ENCODE measurements at places on chromosomes 6 and 20.

DNA sequence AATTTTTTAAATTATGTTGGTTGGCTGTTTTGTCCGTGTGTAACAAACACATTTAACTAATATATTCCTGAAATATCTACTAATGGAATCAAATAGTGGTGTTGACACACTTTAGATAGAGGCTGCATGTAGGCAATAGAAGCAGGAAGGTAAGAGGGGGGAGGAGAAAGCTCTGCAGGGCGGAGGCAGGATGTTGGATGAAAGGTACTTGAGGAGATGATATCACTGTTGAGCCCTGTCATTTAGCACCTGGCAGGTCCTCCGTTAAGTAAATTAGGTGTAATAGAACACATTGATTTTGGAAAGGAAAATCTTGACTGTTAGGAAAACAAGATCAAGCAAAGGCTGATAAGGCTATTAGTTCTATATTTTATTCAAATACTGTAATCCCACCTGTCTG, 618.7 kb downstream of the PKHD1 start:
- H3K27ac ChIP-seq, result no peak overlapping the region
- peaks cover 4% of the 10 kb centered on the region for H3K4me1 ChIP-seq
- H3K4me3 ChIP-seq, result no peak overlapping the region
- no peaks in the 10 kb centered on the region for H3K27me3 ChIP-seq

GRCh38 chr6:36803908-36804307, 35.3 kb downstream of the CPNE5 start:
- no peak for DNase-seq
- no peak overlapping the region for H3K27ac ChIP-seq
- H3K36me3 ChIP-seq, result no peaks in the 10 kb centered on the region

DNA sequence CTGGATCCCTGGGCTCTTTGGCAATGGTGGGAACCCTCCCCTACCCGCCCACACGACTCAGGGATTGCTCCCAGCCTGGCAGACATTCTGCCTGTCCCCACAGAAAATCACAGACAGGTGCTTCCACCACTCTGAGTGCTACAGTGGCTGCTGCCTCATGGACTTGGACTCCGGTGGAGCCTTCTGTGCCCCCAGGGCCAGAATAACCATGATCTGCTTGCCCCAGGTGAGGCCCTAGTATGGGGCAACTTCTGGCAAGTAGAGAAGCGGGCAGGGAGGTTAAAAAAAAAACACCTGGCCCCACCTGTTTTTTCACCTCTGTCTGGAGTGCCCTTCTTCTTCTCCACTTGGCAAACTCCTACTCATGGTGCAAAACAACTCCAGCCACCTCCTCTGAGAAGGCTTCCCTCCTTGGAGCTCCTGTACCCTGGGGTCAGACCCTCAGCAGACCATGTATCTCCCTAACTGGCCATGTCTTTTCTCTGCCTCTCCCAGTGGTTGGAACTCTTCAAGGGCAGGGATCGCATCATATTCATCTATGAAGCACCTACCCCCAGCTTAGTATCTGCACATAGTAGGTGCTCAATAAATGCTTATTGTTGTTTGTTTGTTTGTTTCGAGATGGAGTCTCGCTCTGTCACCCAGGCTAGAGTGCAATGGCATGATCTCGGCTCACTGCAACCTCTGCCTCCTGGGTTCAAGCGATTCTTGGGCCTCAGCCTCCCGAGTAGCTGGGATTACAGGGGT, 1.1 kb downstream of the CLPSL2 start:
- DNase-seq, result no peak
- H3K27ac ChIP-seq, result no peak overlapping the region
- H3K27me3 ChIP-seq, result no peaks in the 10 kb centered on the region
- H3K36me3 ChIP-seq, result no peaks in the 10 kb centered on the region

DNA sequence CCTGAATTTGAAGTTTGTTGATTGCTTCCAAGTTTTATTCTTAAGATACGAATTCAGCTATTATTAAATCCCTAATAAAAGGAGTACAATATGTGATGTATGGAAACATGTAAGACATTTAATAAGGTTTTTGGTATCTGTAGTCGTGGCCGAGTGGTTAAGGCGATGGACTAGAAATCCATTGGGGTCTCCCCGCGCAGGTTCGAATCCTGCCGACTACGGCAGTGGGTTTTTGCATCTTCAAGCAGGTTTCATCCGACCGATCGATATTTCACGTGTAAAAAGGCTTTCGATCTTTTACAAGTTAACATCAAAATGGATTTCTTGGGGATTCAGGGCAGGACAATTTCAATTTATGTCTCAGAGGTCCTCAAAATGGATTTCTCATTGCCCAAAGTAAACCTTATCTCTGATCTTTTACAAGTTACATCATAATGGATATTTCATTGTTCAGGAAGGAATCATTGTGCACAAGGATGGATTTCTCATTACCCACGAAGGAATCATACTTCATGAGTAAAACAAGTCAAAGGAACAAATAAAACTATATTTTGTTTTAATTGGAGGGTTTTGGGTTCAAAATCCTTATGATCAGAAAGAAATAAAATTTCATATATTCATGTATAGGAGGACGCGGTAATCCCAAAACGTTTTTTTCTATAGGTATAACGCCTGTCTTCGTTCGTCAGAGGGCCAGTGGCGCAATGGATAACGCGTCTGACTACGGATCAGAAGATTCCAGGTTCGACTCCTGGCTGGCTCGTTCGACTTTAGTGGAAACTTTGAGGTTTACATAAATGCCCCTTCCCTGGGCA, 37.3 kb upstream of the BTN3A2 start:
- no peak overlapping the region for H3K4me3 ChIP-seq
- no peaks in the 10 kb centered on the region for H3K36me3 ChIP-seq
- peak; percentile 74 for DNase-seq
- H3K27me3 ChIP-seq, result peaks cover 67% of the 10 kb centered on the region
- H3K27ac ChIP-seq, result no peak overlapping the region

DNA sequence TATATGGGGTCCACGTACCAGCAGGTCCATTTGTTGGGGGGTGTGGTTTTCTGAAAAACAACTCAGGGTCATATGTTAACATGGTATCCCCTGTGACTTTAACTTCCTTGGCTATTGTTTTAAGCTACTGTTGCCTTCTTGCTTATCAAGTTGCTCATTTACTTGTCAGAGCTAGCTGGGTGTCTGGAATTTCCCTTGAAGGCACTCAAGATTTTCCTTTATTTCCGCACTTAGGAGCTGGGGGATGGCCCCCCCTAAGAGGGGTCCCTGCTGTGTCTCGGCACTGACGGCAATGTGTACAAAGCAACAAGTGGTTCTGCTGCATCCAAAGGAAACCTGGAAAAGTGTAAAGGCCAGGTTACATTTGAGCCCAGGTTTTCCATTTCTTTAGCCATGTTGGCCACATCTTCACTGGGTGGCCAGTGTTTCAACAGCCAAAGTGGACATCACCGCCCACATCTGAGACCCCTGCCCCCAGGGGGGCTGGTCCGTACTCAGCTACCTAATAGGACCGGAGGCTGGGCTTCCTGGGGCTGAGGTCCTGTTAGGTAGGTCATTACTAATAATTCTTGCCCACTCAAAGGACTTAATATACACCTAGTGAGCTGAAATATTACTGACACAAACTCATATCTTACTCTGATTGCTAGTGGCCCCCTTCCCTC, 24.8 kb upstream of the SYNDIG1 start:
- no peaks in the 10 kb centered on the region for H3K36me3 ChIP-seq
- H3K27me3 ChIP-seq, result no peaks in the 10 kb centered on the region
- no peak overlapping the region for H3K4me3 ChIP-seq
- no peak overlapping the region for H3K27ac ChIP-seq
- DNase-seq, result peak; percentile 40

DNA sequence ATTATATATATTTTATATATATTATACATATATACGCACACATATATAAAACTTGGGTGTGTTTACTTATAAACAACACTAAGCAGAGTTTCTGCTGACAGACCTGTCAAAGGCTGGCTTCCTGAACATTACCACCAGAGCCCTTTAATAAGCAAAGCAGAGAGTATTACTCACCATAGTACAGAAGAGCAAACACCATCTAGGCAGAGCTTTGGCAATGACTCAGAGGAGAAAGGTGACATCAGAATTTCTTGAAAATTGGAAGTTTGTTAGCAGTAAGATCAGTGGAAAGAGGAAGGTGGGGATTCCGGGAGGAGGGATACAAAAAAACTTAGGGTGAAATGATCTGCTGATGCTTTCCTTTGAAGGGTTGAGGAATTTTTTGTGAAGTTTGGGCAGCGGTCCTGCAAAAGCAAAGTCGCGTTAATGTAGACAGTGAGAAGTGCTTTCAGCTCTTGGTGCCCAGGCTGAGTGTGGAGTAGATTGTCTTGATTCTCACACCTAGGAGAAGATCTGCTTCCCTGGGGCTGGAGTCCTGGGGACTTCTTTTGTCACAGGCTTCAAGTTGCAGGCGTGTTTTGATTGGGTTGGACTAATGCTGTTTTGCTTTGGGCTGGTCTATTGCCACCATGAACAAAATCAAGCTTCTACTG, 109.6 kb upstream of the BACH2 start:
- peaks cover 5% of the 10 kb centered on the region for H3K4me1 ChIP-seq
- peaks cover 3% of the 10 kb centered on the region for H3K27me3 ChIP-seq
- no peaks in the 10 kb centered on the region for H3K36me3 ChIP-seq
- H3K27ac ChIP-seq, result no peak overlapping the region
- H3K4me3 ChIP-seq, result no peak overlapping the region

Measured in lung (tissue), 17 donors.